ENCODE measurements at places on chromosomes 12 and 14.

GRCh38 chr14:101917413-101918017 is 46.9 kb upstream of the DYNC1H1 start:
- no peak for DNase-seq

DNA sequence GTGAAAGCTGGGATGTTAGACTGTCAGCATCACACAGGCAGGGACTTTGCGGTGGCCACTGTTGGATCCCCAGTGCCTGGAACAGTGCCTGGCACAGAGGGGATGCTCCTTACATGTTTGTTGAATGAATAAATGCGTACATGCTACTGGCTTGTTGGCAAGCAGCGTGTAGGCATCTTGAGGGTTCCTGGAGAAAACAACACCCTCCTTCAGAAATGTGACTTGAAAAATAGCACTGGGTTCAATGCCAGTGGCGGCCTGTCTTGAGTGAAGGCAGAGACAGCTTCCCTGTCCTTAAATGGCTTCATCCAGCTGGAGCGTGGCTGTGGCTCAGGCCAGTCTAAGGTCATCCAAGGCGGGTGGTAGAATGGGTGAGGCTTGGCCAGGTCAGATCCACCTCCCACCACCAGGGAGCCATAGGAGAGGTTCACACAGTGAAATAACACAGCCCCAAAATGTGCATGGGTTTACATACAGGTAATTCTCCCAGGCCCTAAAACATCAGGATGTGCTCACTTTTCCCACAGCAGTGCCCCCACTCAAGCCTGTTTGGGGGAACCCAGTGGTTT is 171.4 kb downstream of the PHETA1 start:
- no peak for DNase-seq

DNA sequence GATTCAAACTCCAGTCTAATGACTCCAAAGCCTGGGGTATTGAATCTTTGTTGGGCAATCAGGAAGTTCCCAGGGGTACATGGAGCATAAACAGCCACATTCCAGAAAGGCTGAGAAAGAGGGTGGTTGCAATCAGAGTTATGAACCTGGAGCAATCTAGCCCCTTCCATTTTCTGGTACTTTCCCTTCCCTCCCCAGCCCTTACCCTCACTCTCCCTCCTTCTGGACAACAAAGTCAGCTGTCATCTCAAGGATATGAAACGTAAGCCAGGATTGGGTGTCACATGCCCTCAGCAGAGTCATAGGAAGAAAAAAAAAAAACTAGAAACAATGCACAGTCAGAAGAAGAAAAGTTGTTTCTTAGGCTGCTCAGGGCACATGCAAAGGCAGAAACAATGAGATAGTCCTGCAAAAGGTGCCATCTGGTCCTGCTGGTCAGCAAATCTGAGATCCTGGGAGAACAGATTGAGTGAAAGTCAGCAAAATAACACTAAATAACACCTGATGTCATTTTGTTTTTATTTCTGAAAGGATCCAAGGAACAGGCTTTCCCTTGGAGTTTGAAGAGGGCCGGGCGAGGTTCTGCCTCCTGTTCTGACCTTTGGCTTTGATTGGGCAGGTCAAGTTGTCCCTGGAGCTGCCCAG is 27.1 kb downstream of the TMEM229B start:
- no peak for DNase-seq

- DNase-seq: no peak
These were observed 30.1 kb downstream of the NRDE2 start for GRCh38 chr14:90301668-90302090.

GRCh38 chr14:50333014-50333509 is 20.9 kb downstream of the DMAC2L start:
- no peak for DNase-seq

DNA sequence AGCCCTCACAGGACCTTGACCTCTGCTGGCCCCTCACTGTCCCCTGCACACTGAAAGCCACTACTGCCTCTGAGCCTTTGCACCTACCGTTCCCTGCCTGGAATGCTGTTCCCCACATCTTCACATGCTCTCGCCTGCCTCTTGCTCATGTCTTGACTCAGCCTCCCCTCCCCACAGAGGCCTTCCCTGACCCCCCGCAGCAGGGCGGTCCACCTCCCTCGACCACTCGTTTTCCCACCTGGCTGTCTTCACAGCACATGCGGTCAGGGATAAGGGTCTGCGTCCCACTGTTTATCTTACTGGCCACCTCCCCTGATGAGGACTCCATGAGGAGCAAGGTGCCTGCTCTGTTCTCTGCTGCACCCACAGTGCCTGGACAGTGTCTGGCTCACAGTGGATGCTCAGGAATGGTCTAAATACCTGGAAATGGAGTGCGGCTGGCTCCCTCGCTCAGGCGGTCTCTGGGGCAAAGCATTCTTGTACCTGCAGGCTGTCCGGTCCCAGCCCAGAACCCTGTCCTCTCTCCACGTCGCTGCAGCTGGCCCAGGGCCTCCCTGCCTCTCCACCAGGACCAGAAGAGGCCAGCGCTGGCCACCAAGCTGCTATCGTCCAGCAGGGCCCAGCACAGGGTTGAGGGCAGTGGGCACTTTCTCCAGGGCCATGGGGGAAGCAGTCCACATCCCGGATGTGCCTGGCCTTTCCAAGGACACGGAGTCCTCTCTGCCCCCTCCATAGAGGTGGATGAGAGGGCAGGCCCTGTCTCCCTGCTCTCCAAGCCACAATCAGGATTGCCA is 107.4 kb downstream of the NCOR2 start:
- no peak for DNase-seq

DNA sequence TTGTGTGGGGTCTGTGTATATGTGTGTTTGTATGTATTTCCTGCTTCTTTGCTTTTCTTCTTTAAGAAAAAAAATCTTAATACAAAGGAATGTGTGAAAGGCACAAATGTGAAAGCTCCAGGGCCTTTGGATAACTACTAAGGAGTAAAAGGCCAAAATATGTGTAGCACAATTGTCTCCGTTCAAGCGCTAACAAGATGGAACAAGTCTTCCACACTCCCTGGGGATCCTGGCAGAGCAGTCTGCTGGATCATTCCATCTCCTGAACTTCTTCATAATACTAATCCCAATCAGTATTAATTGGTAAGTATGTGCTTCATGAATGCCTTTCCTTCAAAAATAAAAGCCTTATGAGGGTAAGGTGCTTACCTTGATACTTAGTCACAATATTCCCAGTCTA is 462.5 kb upstream of the TBX3 start:
- DNase-seq: no peak

- DNase-seq: no peak
These were observed 179.6 kb downstream of the TMEM117 start for GRCh38 chr12:44015333-44015941.

All from activated CD4-positive, alpha-beta T cell treated with anti-CD3 and anti-CD28 coated beads for 48 hours (primary cell).